ENCODE measurements at places on chromosomes 1 and 21. TPM values are rescaled to one million over a fixed set of nuclear protein-coding genes. Genes with fewer than 3 reads are reported as not detected.

GRCh38 chr1:8889103-8889846 is 10.8 kb upstream of the ENO1 start:
- H3K36me3 ChIP-seq, result no peaks in the 10 kb centered on the region
- H3K4me1 ChIP-seq, result peaks cover 17% of the 10 kb centered on the region
- H3K27me3 ChIP-seq, result no peaks in the 10 kb centered on the region
- H3K27ac ChIP-seq, result no peak overlapping the region

GRCh38 chr1:6614929-6615785 is 1.6 kb downstream of the PHF13 start:
- peak overlapping the region; percentile 98 for H3K4me3 ChIP-seq
- H3K36me3 ChIP-seq, result peaks cover 21% of the 10 kb centered on the region
- DNase-seq, result no peak

DNA sequence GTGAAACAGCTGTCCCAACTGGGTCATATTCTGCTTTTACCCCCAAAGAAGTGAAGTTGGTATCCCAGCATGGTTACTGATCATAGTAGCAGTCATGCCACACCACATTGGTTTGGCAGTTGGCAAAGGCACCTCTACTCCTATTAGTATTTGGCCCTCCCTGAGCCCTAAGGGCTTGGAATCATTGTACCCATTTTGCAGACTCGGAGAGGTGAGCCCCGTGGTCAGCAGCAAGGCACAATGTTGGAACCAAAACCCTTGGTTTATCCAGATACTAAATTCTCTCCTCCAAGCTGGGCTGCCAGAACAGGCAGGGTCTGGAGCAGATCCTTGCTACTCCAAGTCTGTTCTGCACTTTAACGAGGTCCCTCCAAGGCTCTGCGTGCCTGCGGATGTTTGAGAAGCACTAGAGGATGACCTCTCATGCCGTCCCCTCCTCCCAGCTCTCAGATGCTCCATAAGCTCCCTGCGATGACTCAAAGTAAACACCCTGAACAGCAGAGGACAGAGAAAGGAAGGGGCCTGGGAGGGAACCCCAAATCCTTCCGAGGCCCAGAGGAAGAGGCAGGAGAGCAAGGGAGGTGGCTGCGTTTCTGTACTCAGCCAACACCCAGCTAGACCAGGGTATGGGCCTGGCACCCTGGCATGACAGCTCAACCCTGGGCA is 89.3 kb downstream of the PAX7 start:
- no peaks in the 10 kb centered on the region for H3K36me3 ChIP-seq
- no peaks in the 10 kb centered on the region for H3K4me1 ChIP-seq
- no peak overlapping the region for H3K4me3 ChIP-seq
- H3K27me3 ChIP-seq, result peaks cover 6% of the 10 kb centered on the region

SLC6A9 gene
- 24.3 TPM for total RNA-seq

- no peak overlapping the region for H3K27ac ChIP-seq
- peaks cover 13% of the 10 kb centered on the region for H3K4me1 ChIP-seq
- no peaks in the 10 kb centered on the region for H3K36me3 ChIP-seq
Measured at GRCh38 chr1:112528076-112528475, 19.3 kb downstream of the WNT2B start.

CENPF gene
- 6.4 TPM for total RNA-seq

DNA sequence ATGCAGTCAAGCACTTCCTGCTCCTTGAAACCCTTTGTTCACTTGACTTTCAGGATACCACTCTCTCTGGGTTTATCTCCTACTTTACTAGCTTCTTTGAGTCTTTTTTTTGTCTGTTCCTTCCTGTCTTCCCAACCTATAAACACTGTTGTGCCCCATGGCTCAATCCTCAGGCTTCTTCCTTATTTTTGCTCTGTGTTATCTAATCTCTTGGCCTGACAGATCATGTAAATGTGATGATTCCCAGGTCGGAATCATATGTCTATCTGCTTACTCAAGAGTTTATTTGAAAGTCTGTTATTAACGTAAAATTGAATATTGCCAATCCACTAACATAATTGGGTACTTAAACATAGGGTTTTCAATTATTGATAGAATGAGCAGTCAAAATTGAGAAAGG is 171.7 kb upstream of the ST6GALNAC5 start:
- H3K27me3 ChIP-seq, result no peaks in the 10 kb centered on the region
- H3K4me1 ChIP-seq, result no peaks in the 10 kb centered on the region
- H3K27ac ChIP-seq, result no peak overlapping the region
- DNase-seq, result no peak

COL6A1 gene
- 520 TPM for total RNA-seq

DNA sequence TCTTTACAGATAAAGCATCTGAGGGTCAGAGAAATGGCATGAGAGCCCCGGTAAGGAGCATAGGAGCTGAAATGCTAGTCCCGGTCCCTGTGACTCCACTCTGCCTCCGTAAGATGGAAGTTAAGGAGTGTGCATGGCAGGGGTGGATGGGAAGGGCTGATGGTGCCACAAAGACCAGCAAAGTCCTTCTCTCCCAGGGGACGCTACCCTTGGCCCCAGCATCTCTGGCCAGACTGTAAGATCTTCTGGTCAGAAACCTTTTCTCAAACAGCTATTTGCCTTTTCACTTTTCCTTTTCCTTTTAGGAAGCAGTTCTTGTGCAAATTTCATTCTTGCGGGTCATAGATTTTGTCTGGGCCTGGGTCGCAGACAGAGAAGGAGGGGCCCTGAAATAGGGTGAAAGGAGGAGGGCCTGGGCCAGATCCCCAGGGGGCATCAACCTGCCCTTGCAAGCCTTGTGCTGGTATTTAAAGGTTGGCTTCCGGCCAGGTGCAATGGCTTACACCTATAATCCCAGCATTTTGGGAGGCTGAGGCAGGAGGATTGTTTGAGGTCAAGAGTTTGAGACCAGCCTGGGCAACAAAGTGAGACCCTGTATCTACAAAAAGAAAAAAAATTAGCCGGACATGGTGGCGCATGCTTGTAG is 14.4 kb upstream of the EPS8L3 start:
- H3K27me3 ChIP-seq, result no peaks in the 10 kb centered on the region
- no peaks in the 10 kb centered on the region for H3K36me3 ChIP-seq
- no peak overlapping the region for H3K27ac ChIP-seq
- no peak overlapping the region for H3K4me3 ChIP-seq

SELENBP1 gene
- total RNA-seq, result 30.9 TPM

GRCh38 chr1:75616436-75617433 is 5.8 kb upstream of the SLC44A5 start:
- peak overlapping the region; percentile 40 for H3K4me3 ChIP-seq
- DNase-seq, result no peak
- H3K27ac ChIP-seq, result no peak overlapping the region
- peaks cover 17% of the 10 kb centered on the region for H3K4me1 ChIP-seq

CLDN17 gene
- 2.2 TPM for total RNA-seq

DNA sequence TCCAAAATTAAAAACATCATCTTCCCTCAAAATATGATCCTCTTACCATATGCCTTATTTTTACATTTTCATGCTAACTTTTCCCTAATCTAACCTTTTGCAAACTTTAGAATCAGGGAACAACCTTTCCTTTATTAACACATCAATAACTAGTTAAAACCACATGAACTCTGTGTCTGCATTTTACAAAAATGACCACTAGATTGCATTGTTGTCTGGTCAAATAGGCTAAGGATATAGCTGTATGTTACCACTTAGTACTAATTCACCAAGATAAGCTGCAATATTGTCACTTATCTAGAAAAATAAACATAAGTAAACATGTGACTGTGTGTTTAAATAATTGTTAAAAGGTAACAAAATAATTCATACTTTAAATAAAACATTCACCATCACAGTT is 82.3 kb downstream of the DENND1B start:
- no peak for DNase-seq
- H3K4me3 ChIP-seq, result no peak overlapping the region
- no peaks in the 10 kb centered on the region for H3K27me3 ChIP-seq
- H3K36me3 ChIP-seq, result no peaks in the 10 kb centered on the region

DNA sequence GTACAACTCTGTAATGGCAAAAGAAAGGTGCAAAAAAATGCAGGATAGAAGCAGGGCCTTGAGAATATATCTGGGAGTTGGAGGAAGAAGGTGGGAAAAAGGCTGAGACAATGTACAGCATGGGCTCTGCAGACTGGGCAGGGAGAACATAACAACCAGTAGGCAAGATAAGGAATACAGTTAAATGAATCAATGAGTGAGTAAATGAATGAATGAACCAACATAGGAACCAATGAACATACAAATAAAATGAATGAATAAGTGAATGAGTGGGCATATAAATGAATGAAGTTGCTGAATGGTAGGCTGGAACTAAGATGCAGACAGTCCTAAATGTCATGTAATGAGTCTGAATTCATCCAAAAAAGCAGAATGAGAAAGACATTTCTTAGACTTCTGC is 370.6 kb downstream of the SMYD3 start:
- DNase-seq, result no peak
- no peaks in the 10 kb centered on the region for H3K4me1 ChIP-seq
- no peak overlapping the region for H3K27ac ChIP-seq
- no peak overlapping the region for H3K4me3 ChIP-seq
- H3K36me3 ChIP-seq, result no peaks in the 10 kb centered on the region
- H3K27me3 ChIP-seq, result no peaks in the 10 kb centered on the region

DNA sequence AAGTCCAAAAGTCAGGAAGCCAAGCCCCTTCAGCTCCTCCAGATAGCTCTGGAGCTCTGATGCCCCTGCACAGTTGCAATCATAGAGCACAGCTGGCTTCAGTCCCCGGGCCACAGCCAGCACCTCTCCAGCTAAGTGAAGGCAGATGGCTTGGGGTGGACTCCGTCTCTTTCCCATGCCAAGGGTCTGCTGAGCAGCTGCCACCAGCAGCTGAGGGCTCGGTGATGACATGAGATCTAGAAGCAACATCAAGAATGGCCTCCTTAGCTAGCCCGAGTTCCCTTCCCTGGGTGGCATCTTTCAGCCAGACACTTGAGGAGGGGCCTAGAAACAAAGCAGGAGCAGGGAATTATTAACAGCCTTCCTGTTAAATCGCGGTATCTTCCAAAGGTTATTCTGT is 973 bp downstream of the C1orf74 start:
- no peaks in the 10 kb centered on the region for H3K36me3 ChIP-seq
- H3K4me1 ChIP-seq, result peaks cover 28% of the 10 kb centered on the region
- no peaks in the 10 kb centered on the region for H3K27me3 ChIP-seq
- H3K4me3 ChIP-seq, result peak overlapping the region; percentile 56
- no peak for DNase-seq

CCDC181 gene
- total RNA-seq, result 1.5 TPM

GUK1 gene
- total RNA-seq, result 299 TPM

DNA sequence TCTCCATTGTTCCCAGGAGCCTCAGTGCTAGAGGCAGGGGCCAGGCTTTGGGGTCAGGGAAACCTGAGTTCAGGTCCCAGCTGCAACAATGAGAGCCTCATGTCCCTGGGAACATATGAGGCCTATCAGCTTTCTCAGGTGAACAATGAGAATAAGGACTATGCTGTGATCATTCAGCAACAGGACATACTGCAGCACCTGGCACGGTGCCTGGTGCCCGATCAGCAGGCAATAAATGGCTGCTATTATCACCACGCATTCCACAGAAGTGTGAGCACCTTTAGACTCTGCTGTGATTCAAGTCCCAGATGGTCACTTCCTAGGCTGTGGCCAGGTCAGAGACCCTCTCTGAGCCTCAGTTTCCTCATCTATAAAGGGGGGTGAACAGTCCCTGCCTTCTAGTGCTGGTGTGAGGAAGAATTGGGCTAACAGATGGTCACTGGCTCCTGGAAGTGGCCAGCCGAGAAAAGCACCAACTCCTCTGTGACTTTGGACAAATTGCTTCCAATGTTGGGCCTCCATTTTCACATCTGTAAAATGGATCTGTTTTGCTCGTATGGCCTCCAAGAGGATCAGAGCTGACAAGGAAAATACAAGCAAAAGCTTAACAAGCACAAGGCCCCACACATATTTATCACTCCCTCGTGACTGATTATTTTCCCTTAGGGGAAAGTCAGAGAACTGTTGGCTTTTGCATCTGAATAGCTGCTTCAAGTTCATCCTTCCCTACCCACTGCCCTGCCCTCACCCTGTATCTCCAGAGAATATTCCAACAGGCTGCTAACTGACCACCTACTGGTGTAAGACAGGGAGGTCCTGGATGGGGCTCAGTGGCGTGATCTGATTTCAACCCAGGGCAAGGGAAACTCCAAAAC is 1.1 kb downstream of the SLC5A9 start:
- H3K27me3 ChIP-seq, result no peaks in the 10 kb centered on the region
- H3K4me3 ChIP-seq, result no peak overlapping the region
- no peak for DNase-seq
- H3K27ac ChIP-seq, result no peak overlapping the region
- no peaks in the 10 kb centered on the region for H3K36me3 ChIP-seq
- no peaks in the 10 kb centered on the region for H3K4me1 ChIP-seq

- H3K4me3 ChIP-seq, result no peak overlapping the region
- H3K27me3 ChIP-seq, result no peaks in the 10 kb centered on the region
- no peaks in the 10 kb centered on the region for H3K36me3 ChIP-seq
- H3K4me1 ChIP-seq, result peaks cover 55% of the 10 kb centered on the region
- peak overlapping the region; percentile 5 for H3K27ac ChIP-seq
Measured at GRCh38 chr1:67733681-67734322, 48.8 kb downstream of the GADD45A start.

DNA sequence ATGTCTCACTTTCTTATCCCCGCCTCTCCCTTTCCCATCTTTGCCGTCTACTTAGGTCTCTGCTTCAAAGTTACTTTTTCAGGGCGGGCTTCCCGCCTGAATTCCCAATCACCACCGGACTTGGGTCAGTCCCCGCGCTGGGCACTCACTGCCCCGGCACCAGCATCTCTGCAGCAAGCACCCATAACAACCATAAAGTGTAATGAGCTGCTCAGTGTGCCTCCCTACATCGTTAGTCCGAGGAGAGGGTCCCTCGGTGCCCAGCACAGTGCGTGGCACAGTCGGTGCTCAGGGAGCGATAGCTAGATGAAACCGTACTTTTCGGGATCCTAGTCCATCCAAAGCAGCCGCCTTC is 633 bp upstream of the CTPS1 start:
- H3K4me1 ChIP-seq, result peaks cover 41% of the 10 kb centered on the region
- H3K36me3 ChIP-seq, result no peaks in the 10 kb centered on the region
- H3K4me3 ChIP-seq, result peak overlapping the region; percentile 74
- no peak for DNase-seq
- no peaks in the 10 kb centered on the region for H3K27me3 ChIP-seq

FCRL1 gene
- 0.49 TPM for total RNA-seq

C1orf116 gene
- total RNA-seq, result 11.8 TPM

KRTAP13-2 gene
- not detected for total RNA-seq

KRTAP11-1 gene
- total RNA-seq, result not detected

GRCh38 chr1:192555399-192555798 is 20.2 kb upstream of the RGS1 start:
- DNase-seq, result no peak
- H3K4me1 ChIP-seq, result no peaks in the 10 kb centered on the region

- H3K27me3 ChIP-seq, result no peaks in the 10 kb centered on the region
- H3K4me1 ChIP-seq, result no peaks in the 10 kb centered on the region
Measured at GRCh38 chr21:32328595-32328994, 29.9 kb downstream of the MRAP start.

SLC44A5 gene
- total RNA-seq, result 1.2 TPM

- no peaks in the 10 kb centered on the region for H3K36me3 ChIP-seq
- no peaks in the 10 kb centered on the region for H3K27me3 ChIP-seq
- DNase-seq, result no peak
- H3K27ac ChIP-seq, result no peak overlapping the region
- no peak overlapping the region for H3K4me3 ChIP-seq
Measured at GRCh38 chr21:42463861-42464515, 32.0 kb downstream of the RSPH1 start.
